IMR-90 (cell line): ENCODE measurements at places on chromosomes 2 and 18.

DNA sequence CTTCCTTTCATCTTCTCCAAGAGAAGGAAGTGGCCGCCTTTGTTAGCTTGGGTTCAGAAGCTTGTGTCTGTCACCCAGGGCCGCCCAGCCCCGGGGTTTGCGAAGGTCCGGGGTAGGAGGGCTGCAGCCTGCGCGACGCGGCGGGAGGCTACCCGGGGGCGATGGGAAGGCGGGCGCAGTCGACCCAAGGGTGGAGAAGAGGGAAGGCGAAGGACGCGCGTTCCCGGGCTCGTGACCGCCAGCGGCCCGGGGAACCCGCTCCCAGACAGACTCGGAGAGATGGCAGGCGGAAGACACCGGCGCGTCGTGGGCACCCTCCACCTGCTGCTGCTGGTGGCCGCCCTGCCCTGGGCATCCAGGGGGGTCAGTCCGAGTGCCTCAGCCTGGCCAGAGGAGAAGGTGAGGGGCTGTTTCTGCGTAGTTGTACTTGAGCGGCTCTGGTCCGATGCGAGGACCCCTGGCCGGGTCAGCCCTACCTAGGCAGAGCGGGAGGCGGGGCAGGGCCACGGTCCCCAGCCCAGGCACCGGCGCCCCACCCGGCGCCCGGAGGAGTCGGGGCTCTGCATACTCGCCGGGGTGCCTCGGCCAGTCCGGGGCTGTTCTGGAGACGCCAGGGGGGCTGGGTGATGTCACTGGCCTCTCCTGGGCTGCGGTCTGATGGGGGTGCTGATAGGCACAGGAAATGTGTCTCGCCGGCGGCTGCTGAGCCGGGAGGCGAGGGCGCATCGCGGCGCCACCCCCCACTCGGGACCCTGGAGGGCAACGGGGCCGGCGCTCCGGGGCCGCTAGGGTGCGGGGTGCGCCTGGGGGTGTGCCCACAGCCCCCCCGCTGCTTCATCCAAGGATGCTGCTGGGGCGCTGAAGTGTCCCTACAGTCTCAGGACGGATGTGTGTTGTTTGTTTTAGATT is at the start of gene QPCT:
Gene QPCT (plus strand): TSS at position 178 of the 909 bp plus-strand sequence. CDS start 102 bp downstream, at position 280.
- DNase-seq: peak; percentile 44

- DNase-seq: peak; percentile 64
Measured at GRCh38 chr2:145874466-145874865, 1354.5 kb upstream of the ZEB2 start.

DNA sequence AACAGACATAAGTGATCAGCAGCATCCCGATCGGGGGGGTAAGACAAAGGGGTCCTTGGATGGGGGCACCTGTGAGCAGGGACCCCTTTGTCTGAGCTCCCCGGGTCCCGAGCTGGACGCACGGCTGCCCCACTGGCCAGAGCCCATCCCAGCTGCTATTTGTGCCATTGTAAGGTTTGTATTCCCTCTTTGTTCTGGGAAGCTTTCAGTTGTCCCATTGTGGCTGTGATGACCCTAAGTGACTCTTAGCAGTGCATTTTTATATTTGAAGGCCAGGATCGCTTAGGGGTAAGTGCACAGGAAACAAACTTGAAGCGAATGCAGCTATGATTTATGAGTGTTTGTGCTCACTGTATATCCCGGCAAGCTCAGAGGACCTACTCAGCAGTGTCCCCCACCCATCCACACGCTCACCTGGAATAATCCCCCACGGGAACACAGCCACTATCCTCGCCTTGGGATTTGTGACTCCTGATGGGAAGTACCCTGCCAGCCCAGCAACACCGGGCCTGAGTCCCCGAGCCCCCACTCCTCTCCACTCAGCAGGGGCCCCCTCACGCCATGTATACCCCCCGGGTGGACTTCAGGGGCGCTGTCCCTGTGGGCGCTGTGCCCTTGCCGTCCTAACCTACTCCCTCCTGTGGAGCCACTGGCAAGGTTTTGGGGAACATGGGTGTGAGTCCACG is 80.1 kb downstream of the MBP start:
- no peak for DNase-seq

DNA sequence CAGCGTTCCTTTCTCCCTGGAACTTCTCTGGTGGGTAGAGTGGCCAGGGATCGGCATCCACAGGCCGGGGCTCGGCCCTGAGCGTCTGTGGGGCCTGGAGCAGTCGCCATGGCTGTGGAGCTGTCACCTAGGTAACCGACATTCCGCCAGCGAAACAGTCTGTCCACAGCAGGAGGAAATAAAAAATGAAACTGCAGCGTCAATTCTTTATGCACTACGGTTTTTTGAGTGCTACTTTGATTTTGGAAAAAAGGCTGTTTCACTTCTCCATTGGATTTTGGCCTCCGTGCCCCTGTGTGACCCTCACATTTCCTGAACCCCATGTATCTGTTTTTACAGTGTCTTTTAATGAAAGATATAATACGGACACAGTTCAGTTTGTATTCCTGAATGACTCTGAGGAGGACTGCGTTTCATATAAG is 163.4 kb downstream of the LDLRAD4 start:
- DNase-seq: peak; percentile 21

- no peak for DNase-seq
Measured at GRCh38 chr18:10898417-10898974, 250.9 kb downstream of the PIEZO2 start.

- no peak for DNase-seq
Measured at GRCh38 chr2:98037666-98038336, 42.1 kb upstream of the TMEM131 start.

DNA sequence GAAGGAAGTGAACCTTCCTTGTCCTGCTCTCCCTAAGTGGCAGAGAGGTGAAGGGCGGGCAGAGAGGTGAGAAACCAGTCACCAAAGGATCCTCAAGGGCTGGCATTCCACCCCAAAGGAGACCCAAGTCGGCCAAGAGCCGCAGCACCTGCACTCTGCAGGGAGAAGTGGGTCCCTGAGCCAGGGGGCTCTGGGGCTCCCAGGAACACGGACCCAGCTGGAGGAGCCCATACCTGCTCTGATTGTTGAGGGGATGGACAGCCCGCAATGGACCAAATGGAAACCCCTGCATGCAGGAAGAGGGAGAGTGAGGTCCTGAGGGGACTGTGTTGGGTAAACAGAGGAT is 233.3 kb downstream of the ATAD2B start:
- DNase-seq: no peak

GRCh38 chr2:110842048-110842447 is 109.7 kb downstream of the ACOXL start:
- no peak for DNase-seq

GRCh38 chr2:147847746-147848391 is 3.0 kb downstream of the ACVR2A start:
- no peak for DNase-seq

DNA sequence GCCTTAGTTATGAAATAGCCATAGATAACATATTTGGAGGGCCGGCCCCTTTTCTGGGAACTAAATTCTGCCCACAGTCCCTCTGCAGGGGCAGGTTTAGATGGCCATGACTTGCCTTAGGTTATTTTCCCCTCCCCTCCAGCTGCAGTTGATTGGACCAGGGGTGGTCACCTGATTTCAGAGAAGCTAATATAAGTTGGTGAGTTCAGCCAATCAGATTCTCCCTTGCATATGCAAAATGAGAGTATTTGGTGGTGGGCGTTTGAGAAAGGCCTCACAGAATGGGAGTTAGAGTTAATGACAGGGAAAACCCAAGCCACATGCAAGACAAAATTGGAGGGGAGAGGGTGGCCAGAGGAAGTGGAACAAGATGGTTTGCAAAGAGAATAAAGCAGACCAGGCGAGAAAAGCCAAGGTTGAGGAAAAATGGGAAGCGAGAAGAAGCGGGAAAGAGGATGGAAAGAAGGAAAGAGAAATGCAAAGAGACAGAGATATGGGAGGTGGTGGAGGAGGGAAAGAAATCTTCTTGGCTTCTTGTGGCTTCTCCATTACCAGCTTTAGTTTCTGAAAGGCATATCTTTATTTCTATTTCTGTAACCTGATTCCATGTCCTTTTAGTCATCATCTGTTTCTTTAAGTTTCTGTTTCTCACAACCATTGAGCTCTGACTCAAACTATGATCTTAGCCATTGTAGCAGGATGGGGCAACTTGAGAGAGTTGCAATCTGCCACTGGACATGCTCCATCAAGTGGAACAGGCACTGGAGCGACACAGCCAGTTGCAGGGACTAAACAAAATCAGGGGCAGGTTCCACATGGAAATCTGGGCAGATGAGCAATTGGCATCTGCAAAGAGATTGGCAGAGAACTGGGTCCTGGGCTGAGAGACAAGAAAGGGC is 108.1 kb upstream of the SIX3 start:
- peak; percentile 9 for DNase-seq

DNA sequence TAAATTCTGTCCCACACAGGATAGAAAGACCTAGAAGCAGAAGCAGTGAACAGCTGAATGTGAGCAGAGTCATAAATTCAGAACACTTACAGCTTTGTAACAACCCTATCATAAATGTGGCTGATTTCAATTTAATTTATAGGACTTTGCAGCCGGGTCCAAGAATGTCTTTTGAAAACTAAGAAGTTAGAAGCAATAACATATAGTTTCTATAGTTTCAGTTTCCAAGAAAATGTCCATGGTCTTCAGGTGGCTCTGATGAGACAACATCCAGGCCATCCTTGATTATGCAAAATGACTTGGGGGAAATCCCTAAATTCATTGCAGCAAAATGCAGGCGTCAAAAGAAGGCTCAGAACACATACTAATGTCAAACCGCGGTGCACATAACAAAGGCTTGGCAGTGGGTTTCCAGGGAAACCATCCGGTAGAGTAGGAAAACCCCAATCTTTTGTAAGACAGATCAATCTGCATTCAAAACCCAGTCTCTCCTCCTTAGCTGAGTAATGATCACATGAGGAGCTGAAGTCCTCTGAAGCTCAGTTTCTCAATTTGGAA is 442.2 kb upstream of the ID2 start:
- peak; percentile 6 for DNase-seq

GRCh38 chr2:67142071-67142470 is 255.1 kb upstream of the ETAA1 start:
- no peak for DNase-seq

GRCh38 chr2:86441882-86442641 is 891 bp downstream of the KDM3A start:
- DNase-seq: peak; percentile 50

GRCh38 chr2:116117845-116118244 is 1675.4 kb downstream of the DPP10 start:
- no peak for DNase-seq

DNA sequence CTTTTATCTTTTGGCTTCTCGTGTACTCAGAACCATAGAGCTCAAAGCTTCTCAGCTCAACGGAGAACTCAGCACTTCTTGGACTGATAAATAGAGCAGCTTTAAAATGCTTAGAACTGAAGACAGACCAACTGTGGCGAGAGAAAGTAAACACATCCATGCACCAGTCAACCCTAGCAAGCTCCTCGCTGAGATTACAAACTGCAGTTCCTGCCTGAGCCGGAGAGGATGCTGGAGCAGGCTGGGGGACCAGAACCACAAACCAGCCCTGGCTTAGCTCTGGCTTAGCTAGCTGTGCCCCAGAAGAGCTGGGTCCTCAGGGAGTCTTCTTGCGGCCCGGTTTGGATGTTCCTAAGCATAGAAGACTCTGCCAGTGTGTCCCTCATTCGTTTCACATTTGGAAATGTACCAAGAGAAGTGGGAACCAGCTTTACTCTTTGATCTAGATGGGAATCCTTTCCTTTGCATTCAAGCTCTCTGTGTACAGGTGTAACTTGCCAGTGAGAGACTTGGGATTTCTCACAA is 5.6 kb downstream of the PAX8 start:
- DNase-seq: peak; percentile 47

GRCh38 chr18:35174093-35174731 is 66.6 kb upstream of the ZNF397 start:
- DNase-seq: no peak

GRCh38 chr18:79121746-79122474 is 52.7 kb downstream of the ATP9B start:
- peak; percentile 64 for DNase-seq

DNA sequence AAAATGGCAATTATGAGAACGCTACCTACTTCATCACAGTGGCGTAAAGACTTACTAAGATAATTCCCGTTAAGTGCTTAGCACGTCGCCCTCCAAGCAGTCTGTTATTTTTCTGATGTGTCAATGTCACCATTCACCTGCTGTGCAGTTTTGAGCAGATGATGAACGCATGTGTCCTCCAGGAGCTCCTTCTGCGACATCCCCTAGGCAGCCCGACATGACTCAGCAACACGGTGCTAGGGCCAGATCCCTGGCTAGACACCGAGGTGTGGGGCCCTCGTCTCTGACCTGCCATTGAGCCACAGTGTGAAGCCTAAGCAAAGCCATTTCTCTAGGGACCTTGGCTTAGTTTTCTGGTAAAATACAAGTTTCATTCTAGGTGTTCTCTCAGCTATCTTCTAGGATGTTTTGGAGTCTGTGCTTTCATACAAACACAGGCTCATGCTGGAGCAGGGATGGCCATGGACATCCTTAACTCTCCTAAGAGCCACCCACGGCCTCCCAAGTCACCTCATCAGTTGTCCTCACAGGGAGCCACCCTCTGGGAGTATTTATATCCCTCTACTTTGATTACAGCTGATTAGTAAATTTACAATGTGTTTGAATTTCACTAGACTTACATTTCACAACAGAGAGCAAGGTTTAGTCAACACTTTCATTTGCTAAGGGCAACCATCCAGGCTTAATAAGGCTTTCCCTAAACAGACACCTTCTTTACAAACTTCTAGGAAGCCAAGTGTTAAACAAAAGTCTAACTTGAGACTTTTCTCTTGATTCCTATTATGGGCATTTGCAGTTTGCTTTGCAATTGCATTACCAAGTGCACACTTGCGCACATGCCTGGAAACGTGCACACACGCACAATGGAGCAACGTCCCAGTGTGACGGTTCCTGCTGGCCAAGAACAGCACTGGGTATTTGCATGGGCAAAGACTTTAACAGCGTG is 376.8 kb upstream of the ID2 start:
- DNase-seq: no peak

DNA sequence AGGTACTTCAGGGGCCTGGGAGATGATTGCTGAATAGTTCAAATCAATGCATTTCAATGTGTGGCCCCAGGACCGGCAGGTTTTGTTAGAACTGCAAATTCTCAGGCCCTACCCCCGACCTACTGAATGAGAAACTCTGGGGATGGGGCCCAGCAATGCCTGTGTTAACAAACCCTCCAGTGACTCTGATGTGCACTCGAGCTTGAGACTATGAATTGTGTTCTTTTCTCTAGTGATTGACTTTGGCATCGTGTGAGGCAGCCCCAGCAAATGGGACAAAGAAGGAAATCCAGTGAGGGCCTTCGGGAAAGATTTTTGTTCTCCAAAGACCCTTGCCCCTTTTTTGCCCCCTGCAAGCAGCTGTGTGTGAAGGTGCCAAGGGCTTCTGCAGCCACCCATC is 22.4 kb downstream of the ALK start:
- DNase-seq: no peak

GRCh38 chr2:189651284-189651683 is 10.0 kb upstream of the ASNSD1 start:
- DNase-seq: no peak

GRCh38 chr18:40382197-40382596 is 1572.8 kb upstream of the PIK3C3 start:
- no peak for DNase-seq

- no peak for DNase-seq
Measured at GRCh38 chr2:68762100-68762499, 27.5 kb downstream of the ARHGAP25 start.
